ENCODE measurements at places on chromosomes 5 and 9.

DNA sequence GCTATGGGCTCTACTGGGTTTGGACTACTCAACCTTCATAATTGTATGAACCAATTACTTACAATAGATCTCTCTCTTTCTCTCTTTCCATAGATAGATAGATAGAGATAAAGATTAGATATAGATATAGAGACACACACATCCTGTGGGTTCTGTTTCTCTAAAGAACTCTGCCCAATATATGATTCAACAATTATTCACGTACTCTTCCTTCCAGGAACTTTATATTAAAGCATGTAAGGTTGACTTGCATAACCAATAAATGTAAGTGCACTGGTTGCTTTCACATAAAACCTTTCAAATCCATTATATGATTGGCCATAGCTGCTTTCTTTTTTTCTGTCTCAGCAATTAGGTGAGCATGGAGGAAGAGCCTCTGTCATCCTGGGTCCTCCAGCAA lies 46.7 kb upstream of the CDH18 start:
- DNase-seq, result no peak

DNA sequence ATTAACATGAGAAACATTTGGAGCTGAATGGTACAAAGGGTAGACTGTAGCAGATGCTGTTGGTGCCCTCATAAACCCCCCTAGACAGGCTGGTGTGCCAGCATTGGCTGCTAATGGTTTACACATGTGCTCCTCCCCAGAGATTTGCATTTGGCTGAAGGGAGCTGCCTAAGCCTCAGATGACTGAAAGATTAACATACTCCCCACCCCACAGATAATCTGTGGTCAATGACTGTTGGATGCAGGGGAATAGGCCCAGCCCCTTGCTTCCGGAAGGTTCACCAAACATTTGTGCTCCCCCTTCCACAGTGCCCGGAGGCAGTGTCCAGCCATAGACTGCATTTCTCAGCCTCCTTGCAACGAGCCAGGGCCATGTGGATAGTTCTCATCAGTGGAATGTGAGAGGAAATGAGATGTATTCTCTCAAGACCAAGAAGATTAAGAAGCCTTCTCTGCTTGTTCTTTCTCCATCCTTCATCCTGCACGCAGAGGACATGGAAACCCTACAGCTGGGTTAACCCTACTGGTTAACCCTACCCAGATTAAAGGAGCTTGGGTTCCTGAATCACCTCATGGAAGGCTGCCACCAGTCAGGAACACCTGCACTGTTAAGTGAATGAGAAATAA lies 79.6 kb downstream of the PHAX start:
- DNase-seq, result no peak

- DNase-seq, result no peak
Observed at GRCh38 chr5:9516591-9516990, 29.3 kb downstream of the SEMA5A start.

- DNase-seq, result no peak
Observed at GRCh38 chr5:37400501-37400900, 21.4 kb downstream of the WDR70 start.

DNA sequence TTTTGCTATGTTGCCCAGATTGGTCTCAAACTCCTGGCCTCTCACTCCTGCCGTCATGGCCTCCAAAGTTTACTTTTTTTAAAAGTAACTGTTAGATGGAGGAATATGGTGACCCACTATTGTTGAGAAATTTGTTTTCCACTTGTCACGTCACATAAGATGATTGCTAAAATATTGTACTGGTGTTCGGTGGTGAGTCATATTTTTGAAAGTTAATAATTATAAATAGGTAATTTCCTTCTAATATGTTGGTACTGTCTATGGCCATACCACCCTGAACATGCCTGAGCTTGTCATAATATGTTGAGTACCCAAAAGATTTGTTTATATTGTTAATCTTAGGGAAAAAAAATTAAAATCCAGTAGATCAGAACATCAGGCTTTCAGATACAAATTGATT lies 22.6 kb downstream of the RMI1 start:
- DNase-seq, result no peak

GRCh38 chr5:139296862-139297326 lies 3.4 kb downstream of the MATR3 start:
- no peak for DNase-seq

DNA sequence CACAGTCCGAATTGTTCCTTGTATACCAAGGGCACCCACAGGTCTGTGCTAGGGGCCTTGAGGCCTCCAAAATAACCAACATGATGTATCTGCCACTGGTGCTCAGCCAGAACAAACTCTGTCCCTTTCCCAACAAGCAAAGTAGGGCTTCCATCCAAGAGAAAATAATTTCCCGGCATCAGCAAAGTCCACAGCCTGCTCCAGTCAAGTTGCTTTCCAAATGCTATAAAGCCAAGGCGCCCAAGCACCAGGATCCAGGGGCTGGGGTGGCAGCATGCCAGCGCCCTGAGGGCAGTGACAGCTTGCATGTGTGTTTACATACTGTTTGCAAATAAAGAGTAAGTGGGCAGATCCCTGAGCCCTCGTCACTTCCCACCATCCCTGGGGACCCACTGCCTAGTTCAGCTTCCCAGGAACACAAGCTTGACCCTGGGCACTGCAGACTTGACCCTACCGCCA lies 155.9 kb downstream of the ERCC6L2 start:
- DNase-seq, result no peak

GRCh38 chr9:93960221-93960970 lies 5.2 kb upstream of the BARX1 start:
- DNase-seq, result no peak

- DNase-seq, result no peak
Observed at GRCh38 chr9:130215341-130216119, 43.3 kb downstream of the NCS1 start.
